Activated CD4-positive, alpha-beta T cell treated with anti-CD3 and anti-CD28 coated beads, Interleukin-2, Interleukin-4, amounts not matched to agents 100 ng/mL and 50 ng/mL, durations not matched to agents 16 hours and 8 hours (primary cell): ENCODE measurements at places on chromosomes 4 and X.

GRCh38 chrX:12013211-12013618, 125.1 kb upstream of the FRMPD4 start:
- no peak for DNase-seq

GRCh38 chr4:166658585-166658984, 575.7 kb downstream of the SPOCK3 start:
- no peak for DNase-seq

DNA sequence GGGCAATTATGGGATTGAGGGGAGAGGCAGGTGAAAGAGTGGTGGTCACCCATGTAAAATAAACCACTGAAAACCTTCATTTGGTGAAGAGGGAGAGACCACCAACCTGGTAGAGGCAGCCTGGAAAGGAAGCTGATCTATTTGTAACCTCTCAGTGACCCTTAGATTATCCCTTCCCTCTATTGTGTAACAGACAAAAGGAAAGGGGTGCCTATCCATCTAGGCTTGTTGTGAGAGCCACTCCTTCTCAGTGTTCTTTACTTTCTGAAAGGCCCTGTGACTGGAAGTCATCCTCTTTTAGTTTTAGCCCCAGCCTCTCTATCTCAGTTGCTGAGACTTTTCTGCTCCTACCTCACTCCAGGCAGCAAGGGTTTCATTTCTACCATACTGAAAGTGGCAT, 142.4 kb downstream of the TMEM164 start:
- DNase-seq, result no peak

GRCh38 chr4:46390355-46391058, 579 bp upstream of the GABRA2 start:
- no peak for DNase-seq

DNA sequence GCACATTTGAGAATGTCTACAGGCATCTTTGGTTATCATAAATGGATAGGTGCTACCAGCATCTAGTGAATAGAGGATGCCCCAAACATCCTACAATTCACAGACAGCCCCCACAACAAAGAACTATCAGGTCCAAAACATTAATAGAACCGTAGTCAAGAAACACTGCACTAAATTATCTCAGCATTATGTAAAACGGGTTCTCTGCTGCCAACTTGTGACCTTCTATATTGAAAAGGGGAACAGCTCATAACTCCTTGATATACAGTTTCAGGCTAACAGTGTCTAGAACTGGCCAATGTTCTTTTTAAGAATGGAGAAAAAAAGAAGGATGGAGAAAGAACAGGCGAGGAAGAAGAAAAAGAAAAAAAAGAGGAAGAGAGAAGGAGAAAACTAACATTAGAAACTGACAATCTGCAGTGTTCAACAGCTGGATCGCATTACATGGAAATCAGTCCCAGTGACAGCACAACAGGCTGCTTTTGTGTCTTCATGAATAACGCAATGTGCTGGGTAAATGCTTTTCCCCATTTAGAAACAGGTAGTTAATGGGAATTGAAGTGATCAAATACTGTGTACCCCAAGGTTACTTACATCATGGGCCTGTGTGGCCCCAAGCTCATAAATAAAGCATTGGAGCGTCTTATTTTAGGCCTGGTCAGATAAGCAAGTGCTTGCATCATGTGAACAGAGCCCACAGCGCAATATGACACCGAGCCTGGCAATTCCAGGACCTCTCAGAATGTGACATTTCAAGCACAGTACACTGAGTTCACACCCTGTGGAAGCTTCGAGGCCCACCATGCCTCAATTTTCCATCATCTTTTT, 339.5 kb downstream of the DHX15 start:
- DNase-seq, result no peak

- peak; percentile 49 for DNase-seq
Measured at GRCh38 chr4:145623831-145624230, 4.6 kb downstream of the MMAA start.

GRCh38 chrX:87525771-87526229, 8.2 kb downstream of the KLHL4 start:
- DNase-seq, result no peak

DNA sequence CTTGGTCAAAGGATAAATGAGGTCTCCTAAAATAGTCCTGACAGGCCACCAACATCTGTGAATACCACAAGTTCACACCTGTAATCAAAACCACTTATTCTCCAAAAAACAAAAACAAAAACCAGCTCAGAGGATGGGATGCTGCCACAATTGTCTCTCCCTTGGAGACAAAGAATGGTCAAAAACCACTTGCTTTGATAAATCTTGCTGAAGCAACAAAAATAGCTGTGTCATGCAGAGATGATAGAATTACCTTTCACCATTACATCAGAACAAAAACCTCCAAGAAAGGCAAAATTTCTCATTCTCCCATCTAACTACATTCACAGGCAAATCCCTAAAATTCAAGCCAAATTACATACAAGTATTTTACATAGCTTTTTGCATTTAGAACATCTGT, 180.4 kb downstream of the MAML3 start:
- DNase-seq, result no peak

- no peak for DNase-seq
Measured at GRCh38 chrX:23819385-23820234, 36.6 kb downstream of the SAT1 start.

GRCh38 chrX:4239650-4240540, 526.4 kb upstream of the PRKX start:
- no peak for DNase-seq

- no peak for DNase-seq
Measured at GRCh38 chr4:146742416-146742815, 103.7 kb downstream of the POU4F2 start.

GRCh38 chr4:182380771-182381181, 137.6 kb downstream of the TENM3 start:
- DNase-seq, result no peak

DNA sequence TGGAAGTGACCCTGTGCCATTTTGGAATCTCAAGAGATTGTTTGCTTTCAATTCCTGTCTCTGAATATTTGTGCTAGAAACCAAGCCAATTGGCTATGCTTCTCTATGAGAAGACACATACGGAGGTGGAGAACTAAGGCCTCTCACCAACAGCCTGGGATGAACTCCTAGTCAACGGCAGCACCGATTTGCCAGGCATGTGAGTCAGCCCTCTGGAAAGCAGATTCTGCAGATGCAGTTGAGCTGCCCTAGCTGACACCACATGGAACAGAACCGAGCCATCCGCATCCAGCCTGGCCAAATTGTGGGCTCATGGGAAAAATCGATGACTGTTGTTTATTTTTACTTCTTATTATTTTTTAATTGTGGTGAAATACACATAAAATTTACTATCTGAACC, 58.2 kb upstream of the WDFY3 start:
- DNase-seq, result no peak

DNA sequence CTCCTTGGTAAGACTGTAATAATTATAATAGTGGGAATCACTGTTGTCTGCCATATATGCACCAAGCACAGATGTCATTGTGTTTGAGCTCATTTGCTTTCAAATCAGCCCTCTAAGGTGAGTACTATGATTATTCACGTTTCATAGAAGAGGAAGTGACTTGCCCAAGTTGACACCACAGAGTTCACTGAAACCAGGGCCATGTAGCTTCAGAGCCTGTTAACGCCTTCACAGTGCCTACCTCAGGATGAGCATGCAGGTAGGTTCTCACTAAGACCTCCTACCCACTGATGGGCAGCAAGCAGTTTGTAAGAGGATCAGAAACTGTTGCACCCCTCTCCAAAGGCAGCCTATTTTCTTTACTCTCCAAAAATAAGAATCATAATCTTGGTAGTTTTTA, 27.4 kb downstream of the TMPRSS11A start:
- DNase-seq, result no peak

DNA sequence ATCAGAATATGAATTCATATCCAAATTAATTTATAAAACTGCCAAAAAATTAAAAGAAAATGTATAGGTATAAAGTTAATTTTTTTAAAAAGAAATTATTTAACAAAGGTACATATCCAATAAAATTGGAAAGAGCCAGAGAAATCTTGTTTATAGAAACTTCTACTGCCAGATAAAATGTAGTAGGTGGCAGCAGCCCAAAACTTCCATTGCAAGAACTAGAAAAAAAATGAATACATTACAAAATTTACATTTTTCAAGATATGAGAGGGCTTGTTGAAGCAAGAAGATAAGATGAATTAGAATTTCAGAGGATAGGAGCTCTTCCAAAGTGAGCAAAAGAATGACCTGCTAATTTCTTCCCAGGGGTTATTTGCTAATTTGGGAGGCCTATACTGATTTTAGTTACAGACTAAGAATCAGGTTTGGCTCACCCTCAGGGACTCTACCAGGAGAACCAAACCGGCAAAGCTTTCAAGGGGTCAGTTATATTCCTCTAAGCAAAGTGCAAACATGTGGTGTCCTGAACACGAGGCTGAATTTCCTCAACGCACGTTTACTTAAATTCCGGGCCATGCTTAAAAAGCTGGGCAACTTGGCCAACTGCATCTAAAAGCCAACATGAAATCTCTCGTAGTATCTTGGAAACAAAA, 17.5 kb downstream of the ANKRD50 start:
- DNase-seq, result no peak

- no peak for DNase-seq
Measured at GRCh38 chr4:126065016-126065415, 750.3 kb downstream of the FAT4 start.

DNA sequence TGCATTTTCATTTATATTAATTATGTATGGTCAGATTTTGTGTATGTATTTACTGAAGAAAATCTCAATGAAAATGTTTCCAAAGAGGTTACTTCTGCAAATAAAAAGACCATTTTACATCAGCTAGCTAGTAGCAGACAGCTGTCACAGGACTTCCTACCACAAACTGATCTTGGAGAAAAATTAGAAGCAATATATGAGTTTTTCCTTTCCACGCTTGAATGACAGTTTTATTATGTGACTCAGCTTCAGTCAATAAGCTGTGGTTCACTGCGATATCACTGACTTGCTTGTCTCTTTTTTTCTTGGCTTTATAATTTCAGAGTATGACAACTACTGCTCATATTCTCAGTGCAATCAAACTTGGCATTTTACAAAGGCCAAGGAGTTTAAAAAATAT, 787.4 kb upstream of the GALNTL6 start:
- no peak for DNase-seq

- no peak for DNase-seq
Measured at GRCh38 chr4:11741190-11741652, 312.5 kb upstream of the HS3ST1 start.

DNA sequence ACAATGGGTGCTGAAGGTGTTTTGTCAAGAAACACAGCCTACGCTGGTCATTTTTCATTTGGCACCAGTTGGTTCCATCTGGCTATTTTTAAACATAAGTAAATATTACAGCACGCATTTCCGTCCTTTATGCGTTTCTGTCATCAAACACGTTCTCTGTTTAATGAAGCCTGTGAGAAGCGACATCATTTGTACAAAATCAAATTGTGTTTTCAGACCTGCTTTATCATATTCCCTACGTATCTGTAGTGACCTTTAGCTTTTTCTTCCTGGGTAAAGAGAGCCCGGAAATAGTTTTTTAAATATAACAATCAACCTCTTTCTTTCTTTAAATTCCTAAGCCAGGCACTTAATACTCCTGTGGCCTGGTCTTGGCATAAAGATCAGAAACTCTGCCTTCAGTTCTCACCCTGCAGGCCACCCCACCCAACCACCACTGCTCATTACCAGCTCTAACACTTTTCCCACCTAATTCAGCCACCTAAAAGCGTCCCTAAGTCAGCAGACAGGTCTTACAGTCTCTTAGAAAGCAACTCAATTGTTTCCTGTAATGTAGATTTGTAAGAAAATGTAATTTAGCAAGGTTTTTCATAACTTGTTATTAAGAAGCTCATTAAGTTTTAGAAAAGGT, 30.4 kb downstream of the ACSL1 start:
- DNase-seq, result no peak

DNA sequence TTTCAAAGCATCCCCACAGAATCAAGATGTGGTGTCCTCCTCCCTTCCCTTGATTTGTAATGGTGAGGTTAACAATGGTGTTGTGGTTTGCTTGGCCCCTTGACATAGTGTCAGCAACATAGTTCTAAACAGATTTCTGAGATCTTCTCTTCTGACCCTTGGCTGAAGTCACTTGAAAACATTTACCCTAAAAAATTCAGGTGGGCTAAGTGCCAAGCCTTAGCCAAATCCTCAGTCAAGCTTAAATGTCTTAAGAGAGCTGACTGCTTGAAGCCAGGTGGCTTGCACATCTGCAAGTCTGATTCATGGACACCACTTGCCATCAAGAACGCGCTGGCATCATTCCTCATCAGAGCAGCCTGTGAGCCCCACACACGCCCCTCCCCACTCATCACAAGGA, 173.2 kb downstream of the MGST2 start:
- DNase-seq, result no peak

- peak; percentile 60 for DNase-seq
Measured at GRCh38 chrX:9873952-9874351, 87.7 kb downstream of the SHROOM2 start.
